Heart left ventricle (tissue), 16 donors: ENCODE measurements at places on chromosomes 3 and 15. TPM values are rescaled to one million over a fixed set of nuclear protein-coding genes. Genes with fewer than 3 reads are reported as not detected.

Gene CMC1
- total RNA-seq: 44.1 TPM

Gene FOXB1
- total RNA-seq: not detected

Gene TTC21A
- total RNA-seq: 3.1 TPM

Gene VPS8
- 122 TPM for total RNA-seq

Gene IMPG2
- total RNA-seq: 0.25 TPM

Gene TRAIP
- 0.81 TPM for total RNA-seq

Gene ST6GAL1
- total RNA-seq: 69.4 TPM

Gene ZBTB20
- total RNA-seq: 96.9 TPM

Gene CAMK1
- 21.5 TPM for total RNA-seq

- no peak overlapping the region for H3K27ac ChIP-seq
- H3K4me1 ChIP-seq: peaks cover 10% of the 10 kb centered on the region
- H3K36me3 ChIP-seq: no peaks in the 10 kb centered on the region
- H3K27me3 ChIP-seq: no peaks in the 10 kb centered on the region
- H3K4me3 ChIP-seq: no peak overlapping the region
These were observed 146.2 kb upstream of the SEMA6D start for GRCh38 chr15:47570881-47571640.

GRCh38 chr15:90320885-90321278 is 31.2 kb upstream of the ZNF774 start:
- no peak for DNase-seq
- H3K4me1 ChIP-seq: no peaks in the 10 kb centered on the region
- H3K36me3 ChIP-seq: no peaks in the 10 kb centered on the region
- no peak overlapping the region for H3K4me3 ChIP-seq

GRCh38 chr15:29143909-29144635 is 125.5 kb downstream of the NSMCE3 start:
- no peaks in the 10 kb centered on the region for H3K36me3 ChIP-seq
- peaks cover 27% of the 10 kb centered on the region for H3K27me3 ChIP-seq
- peaks cover 6% of the 10 kb centered on the region for H3K4me1 ChIP-seq
- no peak overlapping the region for H3K4me3 ChIP-seq
- DNase-seq: no peak

- no peak for DNase-seq
- H3K4me3 ChIP-seq: no peak overlapping the region
- H3K36me3 ChIP-seq: no peaks in the 10 kb centered on the region
These were observed 64.6 kb downstream of the ARNT2 start for GRCh38 chr15:80468796-80469195.

DNA sequence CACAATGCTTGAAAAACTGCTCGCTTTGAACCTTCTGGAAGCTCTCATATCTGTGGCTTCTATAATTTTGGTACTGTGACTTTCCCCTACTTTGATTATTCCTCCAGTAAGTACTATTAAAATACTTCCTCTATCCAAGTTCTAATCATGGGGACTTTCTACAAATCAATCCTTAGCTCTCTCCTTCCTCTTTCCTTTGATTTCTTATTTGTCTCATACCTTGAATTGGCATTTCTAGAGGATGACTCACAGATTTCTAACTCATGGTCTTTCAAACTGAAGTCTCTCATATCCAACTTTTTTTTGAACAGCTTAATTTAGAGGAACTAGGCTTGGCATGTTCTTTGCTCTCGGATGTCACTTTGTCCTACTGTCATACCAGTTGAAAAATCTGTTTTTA is 241.8 kb downstream of the TBC1D5 start:
- H3K27ac ChIP-seq: no peak overlapping the region
- no peaks in the 10 kb centered on the region for H3K27me3 ChIP-seq
- no peaks in the 10 kb centered on the region for H3K4me1 ChIP-seq

- H3K27ac ChIP-seq: no peak overlapping the region
- no peak for DNase-seq
- no peaks in the 10 kb centered on the region for H3K27me3 ChIP-seq
- H3K36me3 ChIP-seq: peaks cover 73% of the 10 kb centered on the region
- H3K4me3 ChIP-seq: no peak overlapping the region
These were observed 15.5 kb downstream of the TRIM59 start for GRCh38 chr3:160434071-160434470.

GRCh38 chr3:156579427-156579851 is 24.5 kb upstream of the SSR3 start:
- DNase-seq: no peak
- H3K4me1 ChIP-seq: no peaks in the 10 kb centered on the region
- no peaks in the 10 kb centered on the region for H3K27me3 ChIP-seq

- peak overlapping the region; percentile 87 for H3K27ac ChIP-seq
- H3K4me1 ChIP-seq: peaks cover 5% of the 10 kb centered on the region
These were observed 42.2 kb downstream of the CD200 start for GRCh38 chr3:112375117-112375516.

- DNase-seq: no peak
- H3K4me1 ChIP-seq: peaks cover 40% of the 10 kb centered on the region
- H3K4me3 ChIP-seq: peak overlapping the region; percentile 98
- H3K27me3 ChIP-seq: no peaks in the 10 kb centered on the region
- H3K36me3 ChIP-seq: peaks cover 46% of the 10 kb centered on the region
- H3K27ac ChIP-seq: no peak overlapping the region
These were observed 1.1 kb downstream of the EAF1 start for GRCh38 chr3:15428539-15428938.

DNA sequence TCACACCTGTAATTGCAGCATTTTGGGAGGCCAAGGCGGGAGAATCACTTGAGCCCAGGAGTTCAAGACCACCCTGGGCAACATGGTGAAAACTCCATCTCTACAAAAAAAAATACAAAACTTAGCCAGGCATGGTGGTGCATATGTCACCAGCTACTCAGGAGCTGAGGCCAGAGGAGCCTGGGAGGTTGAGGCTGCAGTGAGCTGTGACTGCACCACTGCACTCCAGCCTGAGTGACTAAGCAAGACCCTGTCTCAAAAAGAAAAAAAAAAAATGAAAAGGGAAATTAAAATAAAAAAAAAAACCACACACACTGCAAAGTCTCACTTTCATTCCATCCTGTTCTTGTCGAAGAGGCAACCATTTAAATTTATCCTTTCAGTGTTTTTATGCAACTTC is 100.8 kb upstream of the PIAS1 start:
- no peaks in the 10 kb centered on the region for H3K36me3 ChIP-seq
- H3K4me1 ChIP-seq: peaks cover 4% of the 10 kb centered on the region
- no peaks in the 10 kb centered on the region for H3K27me3 ChIP-seq
- no peak overlapping the region for H3K27ac ChIP-seq
- DNase-seq: no peak

DNA sequence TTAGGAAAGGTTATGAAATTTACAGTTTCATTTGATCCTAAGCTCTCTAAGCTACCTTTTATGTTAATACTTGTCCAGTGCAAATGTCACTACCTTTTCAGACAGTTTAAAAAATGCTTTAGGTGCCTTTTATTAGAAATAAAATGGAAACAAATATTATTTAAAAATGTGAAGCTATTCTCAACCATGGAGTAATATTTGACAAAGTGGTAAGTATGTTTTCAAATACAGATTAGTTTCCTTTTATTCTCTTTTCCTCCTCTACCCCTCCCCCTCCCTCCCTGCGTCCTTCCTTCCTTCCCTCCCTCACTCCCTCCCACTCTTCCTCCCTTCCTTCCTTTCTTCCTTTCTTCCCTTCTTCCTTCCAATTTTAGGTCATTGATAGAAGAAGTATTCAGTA is 6.3 kb downstream of the LRRC3B start:
- DNase-seq: no peak
- H3K4me1 ChIP-seq: no peaks in the 10 kb centered on the region
- no peak overlapping the region for H3K27ac ChIP-seq
- H3K4me3 ChIP-seq: no peak overlapping the region

GRCh38 chr3:88188436-88188835 is 38.7 kb downstream of the C3orf38 start:
- no peaks in the 10 kb centered on the region for H3K36me3 ChIP-seq
- no peak overlapping the region for H3K4me3 ChIP-seq
- H3K27me3 ChIP-seq: no peaks in the 10 kb centered on the region
- no peak overlapping the region for H3K27ac ChIP-seq
- no peak for DNase-seq

DNA sequence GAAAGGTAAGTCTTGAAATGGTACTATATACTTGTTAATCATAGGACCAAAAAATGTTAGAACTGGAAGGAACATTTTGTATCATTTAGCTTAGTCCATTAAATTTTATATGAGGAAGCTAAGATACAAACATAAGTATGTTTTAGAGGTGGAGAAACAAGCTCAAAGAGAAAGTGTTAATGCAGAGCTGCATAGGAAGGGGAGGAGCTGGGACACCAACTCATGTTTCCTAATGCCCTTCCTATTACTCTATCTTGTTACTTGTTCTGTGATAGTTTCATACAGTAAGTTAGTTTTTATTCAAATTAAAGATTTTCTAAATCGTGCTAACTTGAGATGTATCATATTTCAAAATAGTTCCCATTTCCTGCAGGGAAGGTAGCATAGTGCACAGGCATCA is 7.4 kb downstream of the SLC35A5 start:
- peaks cover 9% of the 10 kb centered on the region for H3K36me3 ChIP-seq
- no peak overlapping the region for H3K4me3 ChIP-seq
- H3K27me3 ChIP-seq: no peaks in the 10 kb centered on the region
- no peak for DNase-seq

GRCh38 chr15:54839379-54839778 is 357.4 kb downstream of the RSL24D1 start:
- H3K4me1 ChIP-seq: no peaks in the 10 kb centered on the region
- no peak for DNase-seq
- H3K27me3 ChIP-seq: no peaks in the 10 kb centered on the region
